ENCODE measurements at places on chromosomes 6 and 20.

GRCh38 chr6:13024616-13025015, 303.7 kb downstream of the TBC1D7 start:
- DNase-seq: no peak

GRCh38 chr6:21603082-21603952, 9.8 kb downstream of the SOX4 start:
- DNase-seq: no peak

DNA sequence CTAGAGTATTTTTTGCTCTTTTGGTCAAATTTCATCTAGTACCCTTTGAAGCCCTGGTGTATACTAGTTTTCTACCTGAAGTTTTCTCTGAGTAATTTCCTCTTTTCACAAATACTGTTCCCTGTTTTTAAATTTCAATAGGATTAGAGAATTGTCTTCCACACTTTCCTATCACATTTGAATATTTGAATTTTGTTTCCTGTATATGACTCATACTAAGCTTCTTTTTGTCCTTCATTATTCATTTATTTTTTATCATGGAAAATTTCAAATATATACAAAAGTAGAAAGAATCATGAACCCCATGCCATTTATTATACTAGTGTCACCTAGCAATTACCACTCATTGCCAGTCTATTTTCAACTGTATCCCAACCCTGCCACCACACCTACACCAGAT, 52.7 kb downstream of the LHFPL5 start:
- no peak for DNase-seq

GRCh38 chr20:15292405-15292804, 955.0 kb upstream of the FLRT3 start:
- no peak for DNase-seq

DNA sequence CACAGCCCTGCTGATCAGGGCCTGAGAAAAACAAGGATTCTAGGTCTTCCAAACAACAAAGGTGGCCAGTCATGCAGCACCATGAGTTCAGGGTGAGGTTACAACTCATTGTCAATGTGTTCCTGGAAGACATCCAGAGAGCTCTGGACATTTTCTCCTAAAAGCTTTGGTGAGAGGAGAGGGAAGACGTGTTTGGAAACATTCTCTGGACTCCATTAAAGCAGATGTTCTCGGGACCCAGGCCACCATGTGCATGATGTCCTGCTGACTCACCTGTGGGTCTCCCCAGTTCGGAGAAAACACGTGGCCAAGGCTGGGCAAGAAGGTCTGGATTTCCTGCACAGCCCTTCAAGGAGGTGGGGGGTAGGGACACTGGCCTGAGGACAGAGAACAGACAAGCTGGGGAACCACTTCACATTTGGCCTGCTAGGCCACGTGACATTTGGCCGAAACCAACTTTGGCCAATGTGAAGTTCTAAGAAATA, 61.6 kb downstream of the KCNB1 start:
- DNase-seq: no peak

GRCh38 chr20:49768204-49769047, 44.2 kb upstream of the SLC9A8 start:
- DNase-seq: no peak

DNA sequence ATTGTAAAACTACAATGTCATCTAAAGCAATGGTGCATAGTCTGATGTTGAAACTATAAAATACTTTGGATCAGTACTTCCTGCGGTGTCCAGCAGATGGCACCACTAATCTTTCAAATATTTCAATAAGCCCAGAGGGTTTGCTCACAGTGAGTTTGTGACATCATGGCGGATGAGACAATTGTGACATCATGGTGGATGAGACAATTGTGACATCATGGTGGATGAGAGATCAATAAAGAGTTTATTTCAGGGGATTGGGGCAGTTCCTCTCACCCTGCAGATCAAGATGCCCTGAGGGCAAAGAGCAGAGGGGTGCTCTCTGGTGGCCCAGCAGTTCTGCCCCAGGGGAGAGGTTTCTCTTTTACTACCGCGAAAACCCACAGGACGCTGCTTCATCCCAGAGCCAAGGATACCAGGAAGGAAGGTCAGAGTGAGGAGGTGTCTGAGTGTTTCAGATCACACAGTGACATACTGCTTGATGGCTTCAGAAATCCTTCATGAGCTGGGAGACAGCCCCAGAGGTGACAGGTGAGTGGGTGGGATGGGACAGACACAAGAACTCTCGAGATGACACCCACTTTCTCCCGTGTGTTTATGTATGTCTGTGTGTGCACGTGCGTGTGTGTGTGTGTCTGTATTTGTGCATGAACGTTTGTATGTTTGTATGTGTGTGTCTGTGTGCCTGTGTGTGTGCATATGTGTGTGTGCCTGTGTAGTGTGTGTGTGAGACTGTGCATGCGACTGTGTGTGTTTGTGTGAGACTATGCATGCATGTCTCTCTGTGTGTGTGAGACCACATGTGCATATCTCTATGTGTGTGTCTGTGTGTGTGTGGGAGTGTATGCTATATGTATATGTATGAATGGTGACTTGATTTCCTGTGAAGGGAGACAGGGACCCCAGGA, 7.3 kb upstream of the ULBP2 start:
- DNase-seq: peak; percentile 64

Measured in activated CD4-positive, CD25-positive, alpha-beta regulatory T cell treated with anti-CD3 and anti-CD28 coated beads, Interleukin-2, amount 50 U/mL, for 16 hours (primary cell).